Brain (organoid and tissue), 16 donors: ENCODE measurements at places on chromosomes 12 and 14. TPM values are rescaled to one million over a fixed set of nuclear protein-coding genes. Genes with fewer than 3 reads are reported as not detected.

Gene LRFN5
- 3.1 TPM for polyA plus RNA-seq

Gene SPTB
- 6.2 TPM for polyA plus RNA-seq

Gene HOXC9
- polyA plus RNA-seq = not detected

Gene ACACB
- 5.2 TPM for polyA plus RNA-seq

Gene PTGR2
- 10.5 TPM for polyA plus RNA-seq

Gene KLRG1
- polyA plus RNA-seq = 4.1 TPM
